ENCODE measurements at places on chromosomes 7 and 10.

- H3K36me3 ChIP-seq: no peaks in the 10 kb centered on the region
- H3K4me3 ChIP-seq: no peak overlapping the region
- H3K27ac ChIP-seq: no peak overlapping the region
- DNase-seq: no peak
- H3K4me1 ChIP-seq: peaks cover 5% of the 10 kb centered on the region
- H3K27me3 ChIP-seq: peaks cover 19% of the 10 kb centered on the region
Measured at GRCh38 chr10:79561257-79561656, 1.1 kb upstream of the SFTPA2 start.

GRCh38 chr7:75813781-75814236 is at the start of gene CCL24:
Gene CCL24, minus strand, starts transcription at chr7:75813806. Its CDS starts 91 bp downstream, at chr7:75813715.
- DNase-seq: no peak
- no peaks in the 10 kb centered on the region for H3K4me1 ChIP-seq
- H3K27me3 ChIP-seq: no peaks in the 10 kb centered on the region
- H3K4me3 ChIP-seq: no peak within 1 kb of the TSS
- H3K27ac ChIP-seq: no peak within 1 kb of the TSS
- H3K36me3 ChIP-seq: no peaks in the 10 kb centered on the region

GRCh38 chr7:102895602-102896001 is 17.2 kb upstream of the LRRC17 start:
- H3K27ac ChIP-seq: no peak overlapping the region
- DNase-seq: no peak
- H3K27me3 ChIP-seq: peaks cover 3% of the 10 kb centered on the region
- H3K4me3 ChIP-seq: no peak overlapping the region
- no peaks in the 10 kb centered on the region for H3K36me3 ChIP-seq
- H3K4me1 ChIP-seq: no peaks in the 10 kb centered on the region

DNA sequence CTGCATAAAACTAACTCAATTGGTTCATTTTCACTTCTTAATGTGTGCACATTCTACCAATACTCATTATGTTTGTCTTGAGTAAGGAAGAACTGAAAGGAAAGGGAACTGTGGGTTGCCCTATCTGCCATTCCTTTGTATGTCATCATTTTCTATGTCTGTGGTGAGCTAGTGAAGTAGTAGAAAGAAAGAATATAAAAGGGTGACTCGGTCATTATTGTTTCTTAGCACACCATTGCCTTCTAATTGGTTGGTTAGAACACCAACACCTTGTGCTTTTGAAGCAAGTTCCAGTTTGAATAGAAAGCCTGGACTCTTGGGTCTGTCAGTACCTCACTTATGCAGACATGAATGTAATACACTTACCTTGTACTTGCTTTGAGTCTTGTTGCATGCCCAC is 64.3 kb upstream of the MDFIC start:
- peaks cover 8% of the 10 kb centered on the region for H3K27me3 ChIP-seq
- no peak overlapping the region for H3K4me3 ChIP-seq
- H3K27ac ChIP-seq: no peak overlapping the region
- no peaks in the 10 kb centered on the region for H3K4me1 ChIP-seq
- no peaks in the 10 kb centered on the region for H3K36me3 ChIP-seq

GRCh38 chr10:61175316-61175715 is 231.3 kb upstream of the RHOBTB1 start:
- H3K4me1 ChIP-seq: no peaks in the 10 kb centered on the region
- peaks cover 3% of the 10 kb centered on the region for H3K27me3 ChIP-seq
- H3K4me3 ChIP-seq: no peak overlapping the region
- DNase-seq: no peak
- no peaks in the 10 kb centered on the region for H3K36me3 ChIP-seq

All from activated CD8-positive, alpha-beta T cell treated with anti-CD3 and anti-CD28 coated beads, Interleukin-2, amount 10 ng/mL, durations not matched to agents 7 days and 5 days (primary cell).